ENCODE measurements at places on chromosomes 5 and 9. TPM values are rescaled to one million over a fixed set of nuclear protein-coding genes. Genes with fewer than 3 reads are reported as not detected.

Gene PCSK5
- total RNA-seq = 1.4 TPM

Gene GAS1
- 0.09 TPM for total RNA-seq

Gene IL7R
- total RNA-seq = 0.19 TPM

Gene DOCK2
- total RNA-seq = 3.1 TPM

Gene LPAR1
- 17.9 TPM for total RNA-seq

Gene IL17B
- total RNA-seq = not detected

Gene TAF7
- 72.7 TPM for total RNA-seq

Gene SHLD3
- 2.2 TPM for total RNA-seq
